ENCODE measurements at places on chromosomes 11 and 22.

DNA sequence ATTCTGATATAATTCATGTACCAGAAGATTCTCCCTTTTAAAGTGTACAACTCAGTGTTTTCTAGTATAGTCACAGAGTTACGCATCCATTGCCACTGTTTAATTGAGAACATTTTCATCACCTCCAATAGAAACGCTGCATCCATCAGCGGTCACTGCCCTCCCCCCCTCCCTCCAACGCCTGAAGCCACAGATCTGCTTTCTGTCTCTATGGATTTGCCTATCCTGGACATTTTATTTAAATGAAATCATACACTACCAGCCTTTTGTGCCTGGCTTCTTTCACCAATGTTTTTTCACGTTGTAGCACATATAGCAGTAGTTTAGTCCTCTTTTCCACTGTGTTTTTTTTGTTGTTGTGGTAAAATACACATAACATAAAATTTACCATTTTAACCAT, 22.8 kb downstream of the TCP11L1 start:
- no peak for DNase-seq

DNA sequence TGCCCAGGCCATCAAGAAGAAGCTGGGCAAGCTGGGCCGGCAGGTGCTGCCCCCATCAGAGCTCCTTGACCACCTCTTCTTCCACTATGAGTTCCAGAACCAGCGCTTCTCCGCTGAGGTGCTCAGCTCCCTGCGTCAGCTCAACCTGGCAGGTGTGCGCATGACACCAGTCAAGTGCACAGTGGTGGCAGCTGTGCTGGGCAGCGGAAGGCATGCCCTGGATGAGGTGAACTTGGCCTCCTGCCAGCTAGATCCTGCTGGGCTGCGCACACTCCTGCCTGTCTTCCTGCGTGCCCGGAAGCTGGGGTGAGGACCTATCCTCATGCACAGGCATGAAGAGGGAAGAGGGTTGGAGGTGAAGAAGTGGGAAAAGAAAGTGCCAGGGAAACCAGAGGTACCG, 5.3 kb upstream of the NHERF4 start:
- no peak for DNase-seq

- DNase-seq: no peak
These were observed 66.1 kb downstream of the ARHGAP42 start for GRCh38 chr11:100753172-100753543.

GRCh38 chr11:5288108-5288905, 13.4 kb downstream of the OR51B4 start:
- DNase-seq: no peak

DNA sequence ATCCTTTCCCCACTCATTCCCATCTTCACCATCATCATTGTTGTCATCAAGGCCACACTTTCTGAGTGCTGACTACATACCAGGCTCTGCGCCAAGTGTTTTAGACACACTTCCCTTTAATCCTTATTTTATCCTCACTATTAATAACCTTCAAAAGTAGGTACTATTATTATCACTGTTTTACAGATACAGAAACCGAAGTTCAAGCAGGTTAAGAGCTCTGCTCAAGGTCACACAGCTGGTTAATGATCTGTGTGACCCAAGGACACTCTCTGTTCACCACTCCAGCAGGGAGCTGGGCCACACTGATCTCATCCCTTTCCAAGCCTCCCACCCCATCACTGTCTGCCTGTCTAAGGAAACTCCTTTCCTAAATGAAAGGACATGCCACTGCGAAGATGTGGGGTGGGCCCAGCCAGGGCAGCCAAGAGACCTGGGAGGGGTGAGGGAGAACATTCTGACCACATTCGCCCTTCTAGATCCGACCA, 17.2 kb upstream of the TSKU start:
- no peak for DNase-seq

- DNase-seq: no peak
These were observed 15.7 kb upstream of the CCDC179 start for GRCh38 chr11:22875869-22876473.

DNA sequence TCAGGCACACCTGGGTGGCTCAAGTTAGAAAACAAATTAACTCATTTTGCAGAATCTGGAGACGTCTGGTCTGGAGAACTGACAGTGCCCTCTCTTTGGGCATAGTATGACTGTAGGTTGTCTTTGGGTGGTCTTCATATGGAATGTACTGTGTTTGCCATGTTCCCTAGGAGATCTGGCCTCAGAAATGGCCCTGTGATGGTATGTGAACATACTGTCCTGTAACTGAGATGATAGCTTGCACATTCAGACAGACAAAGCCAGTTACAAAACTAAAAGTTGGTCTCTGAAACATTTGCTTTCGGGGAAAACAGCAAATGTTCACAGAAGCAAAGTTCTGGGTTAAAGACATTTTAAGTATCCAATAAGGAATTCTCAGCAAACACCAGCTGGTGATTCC, 29.7 kb downstream of the CD44 start:
- DNase-seq: no peak

- no peak for DNase-seq
These were observed 79.0 kb downstream of the CADM1 start for GRCh38 chr11:115425250-115425649.

GRCh38 chr11:96204366-96204659, 138.7 kb downstream of the MAML2 start:
- DNase-seq: no peak

DNA sequence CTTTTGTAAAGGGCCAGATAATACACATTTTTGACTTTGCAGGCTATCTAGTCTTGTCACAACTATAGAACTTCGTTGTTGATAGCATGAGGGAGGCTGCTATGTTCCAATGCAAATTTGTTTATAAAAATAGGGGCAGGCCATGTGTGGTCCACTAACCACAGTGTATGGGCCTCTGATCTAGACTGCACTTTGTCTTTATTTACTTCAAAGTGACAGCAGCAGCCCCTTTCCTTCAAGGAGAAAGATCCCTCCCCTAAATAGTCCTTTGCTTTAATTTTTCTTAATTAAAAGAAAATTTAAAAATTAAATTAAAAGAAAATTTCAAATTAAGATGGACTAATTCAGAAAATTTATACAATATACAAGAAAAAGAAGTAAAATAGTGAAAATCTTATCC, 49.5 kb upstream of the OR9Q1 start:
- no peak for DNase-seq

DNA sequence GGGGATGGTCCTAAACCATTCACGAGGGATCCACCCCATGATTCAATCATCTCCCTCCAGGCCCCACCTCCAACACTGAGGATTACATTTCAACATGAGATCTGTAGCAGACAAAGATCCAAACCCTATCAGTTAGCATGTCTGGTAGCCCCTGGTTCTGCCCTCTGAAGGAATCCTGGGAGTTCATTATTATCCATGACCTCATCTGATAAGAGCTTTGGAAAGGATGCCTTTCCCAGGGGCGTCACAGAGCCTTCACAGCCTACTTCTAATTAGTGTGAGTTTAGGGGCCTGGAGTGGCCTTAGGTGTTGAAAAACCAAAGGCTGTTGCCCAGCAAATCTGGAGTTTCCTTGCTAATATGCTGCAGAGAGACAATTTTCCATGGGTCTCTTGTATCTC, 8.6 kb upstream of the EIF3M start:
- DNase-seq: no peak

DNA sequence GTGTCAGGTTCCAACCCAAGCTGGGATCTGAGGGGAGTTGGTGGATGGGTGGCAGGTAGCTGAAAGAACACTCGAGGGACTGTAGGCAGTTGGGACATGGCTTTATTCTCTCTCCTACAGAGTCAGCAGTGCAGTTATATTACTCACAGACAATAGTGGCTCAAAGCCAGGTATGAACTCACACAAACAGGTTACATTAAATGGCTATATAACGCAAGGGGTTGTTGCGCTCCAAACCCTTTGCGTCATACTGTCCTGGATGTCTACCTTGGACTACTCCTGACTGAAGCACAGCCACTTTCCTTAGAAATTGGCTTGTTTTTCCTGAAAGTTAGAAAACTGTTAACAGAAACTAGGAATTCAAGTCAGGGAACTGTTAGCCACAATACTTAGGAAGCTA, 66.4 kb upstream of the OR4B1 start:
- DNase-seq: no peak

- no peak for DNase-seq
These were observed 81.9 kb downstream of the BDNF start for GRCh38 chr11:27618281-27618915.

- DNase-seq: no peak
These were observed 106.3 kb downstream of the MTNR1B start for GRCh38 chr11:93075782-93076181.

DNA sequence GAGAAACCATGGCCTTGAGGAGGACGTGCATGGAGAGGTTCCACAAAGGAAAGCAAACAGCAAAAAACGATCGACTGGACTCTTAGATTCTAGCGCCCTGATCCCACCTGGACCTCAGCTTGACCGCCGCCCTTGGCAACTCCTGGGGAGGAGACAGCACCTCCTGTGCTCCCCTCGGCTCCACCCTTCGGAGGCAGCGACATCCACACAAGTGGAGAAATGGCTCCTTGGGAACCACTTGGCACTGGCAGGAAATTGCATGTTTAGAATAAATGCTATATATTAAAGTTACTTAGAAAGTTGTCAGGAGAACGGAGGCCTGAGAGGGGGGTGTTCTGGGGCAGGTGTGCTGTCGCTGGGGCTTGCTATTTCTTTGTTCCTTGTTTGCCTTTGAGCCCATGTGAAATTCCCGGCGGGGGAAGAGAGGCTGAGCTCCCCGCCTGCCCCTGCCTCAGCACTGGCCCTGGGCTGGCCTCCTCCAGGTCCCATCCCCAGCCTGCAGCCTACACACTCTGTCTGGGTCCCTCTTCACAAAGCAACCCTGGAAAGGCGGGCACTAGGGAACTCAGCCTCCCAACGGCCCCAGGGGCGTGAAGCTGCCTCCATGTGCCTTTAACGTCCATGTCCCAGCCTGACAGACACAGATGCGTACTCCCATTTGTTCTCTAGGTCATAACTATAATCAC, 395.3 kb downstream of the BRD1 start:
- DNase-seq: no peak

GRCh38 chr11:69921128-69922014, 102.2 kb upstream of the FGF3 start:
- no peak for DNase-seq

DNA sequence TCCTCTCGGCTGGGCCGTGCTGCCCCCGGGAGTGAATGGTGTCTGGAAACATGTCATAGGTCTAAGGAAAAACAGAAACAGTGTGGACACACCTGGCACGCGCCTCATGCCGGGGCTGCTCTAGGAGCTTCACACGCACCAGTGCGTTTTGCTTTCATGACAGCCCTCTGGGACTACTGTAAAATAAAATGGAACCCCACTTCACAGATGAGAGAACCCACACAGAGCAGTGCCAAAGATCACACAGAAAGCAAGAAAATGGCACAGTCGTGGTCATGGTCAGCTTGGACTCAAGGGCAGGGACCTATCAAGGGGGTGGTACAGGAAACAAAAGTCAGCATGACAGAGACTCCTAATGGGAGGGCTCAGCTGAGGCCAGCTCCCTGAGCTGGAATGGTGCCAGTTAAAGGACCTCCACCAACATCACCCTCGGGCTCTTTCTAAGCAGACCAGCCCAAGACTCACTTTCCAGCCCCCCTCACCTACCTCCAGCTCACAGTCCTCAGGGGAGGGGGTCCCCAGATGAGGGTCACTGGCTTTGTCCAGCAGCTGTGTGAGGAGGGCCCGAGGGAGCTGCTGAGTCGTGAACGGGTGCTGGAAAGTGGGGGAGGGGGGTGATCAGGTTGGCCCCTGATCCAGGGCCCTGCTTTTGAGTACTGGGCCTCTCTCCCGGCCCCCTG, 3.3 kb downstream of the MAP4K2 start:
- DNase-seq: no peak

DNA sequence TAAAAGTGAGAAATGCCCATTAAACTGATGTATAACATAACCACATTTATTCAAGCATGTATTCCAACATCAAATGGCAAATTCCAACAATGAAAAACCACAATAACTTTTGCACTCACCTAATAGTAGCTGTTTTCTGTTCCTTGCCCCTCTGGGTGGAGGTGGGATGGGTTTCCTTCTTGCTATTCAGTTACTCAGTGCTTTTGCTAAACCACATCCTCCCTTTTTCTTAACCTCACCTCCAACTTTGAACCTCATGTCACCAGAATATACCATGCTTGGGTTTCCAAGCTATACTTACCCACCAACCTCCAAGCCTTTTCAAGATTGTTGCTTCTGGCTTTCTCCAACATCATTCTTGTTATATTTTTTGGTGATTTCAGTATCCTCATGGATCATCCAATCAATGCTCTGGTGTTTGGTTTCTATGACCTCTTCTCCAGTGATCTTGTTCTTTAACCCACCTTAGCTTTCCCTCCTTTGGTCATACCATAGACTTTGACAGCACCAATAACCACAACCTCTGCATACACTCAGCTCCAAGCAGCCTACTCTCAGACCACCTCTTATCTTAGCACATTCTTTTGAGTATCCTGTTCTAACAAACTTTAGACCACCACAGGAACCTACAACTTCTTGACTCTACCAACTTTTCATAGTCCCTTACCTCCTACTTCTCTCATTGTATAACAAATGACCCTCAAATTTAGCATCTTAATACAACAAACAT, 3.2 kb upstream of the CCDC15 start:
- no peak for DNase-seq

DNA sequence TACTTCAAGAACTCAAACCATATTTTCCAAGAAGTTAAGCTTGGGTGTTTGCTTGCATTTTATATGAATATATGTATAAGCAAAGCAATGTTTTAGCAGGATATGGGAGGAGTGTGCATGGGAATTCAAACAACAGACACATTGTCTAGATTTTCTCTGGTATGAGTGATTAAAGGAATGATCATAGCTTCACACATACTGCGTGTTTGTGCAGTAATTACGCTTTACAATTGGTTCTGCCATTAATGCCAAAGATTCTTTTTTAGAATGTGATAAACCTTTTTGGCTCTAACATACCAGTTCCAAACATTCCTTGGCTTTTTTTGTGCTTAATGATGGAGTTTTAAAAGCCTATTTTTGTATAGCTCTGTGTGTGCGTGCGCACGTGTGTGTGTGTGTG, 54.0 kb downstream of the CCDC34 start:
- no peak for DNase-seq

DNA sequence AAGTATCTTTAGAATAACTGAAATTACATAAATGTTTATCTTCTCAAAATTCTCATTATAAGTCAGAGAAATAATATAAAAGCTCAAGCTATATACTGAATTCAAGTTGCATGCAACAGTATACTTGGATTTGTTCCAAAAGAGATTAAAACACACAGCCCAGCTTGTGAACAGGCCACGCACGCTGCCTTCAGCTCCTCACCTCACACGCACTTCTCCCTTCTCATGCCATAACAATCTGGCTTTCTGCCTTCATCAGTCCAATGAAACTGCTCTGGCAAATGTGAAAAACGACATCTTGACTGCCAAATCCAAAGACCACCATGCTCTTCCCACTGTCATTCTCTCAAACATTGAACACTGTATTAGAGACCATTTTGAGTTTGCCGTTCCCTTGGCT, 22.1 kb downstream of the ATP6V1E1 start:
- DNase-seq: no peak

- no peak for DNase-seq
These were observed 35.0 kb upstream of the CRTAM start for GRCh38 chr11:122803306-122803705.
